ENCODE measurements at places on chromosomes 13 and 19. TPM values are rescaled to one million over a fixed set of nuclear protein-coding genes. Genes with fewer than 3 reads are reported as not detected.

Gene FXYD3
- total RNA-seq, result 1.1 TPM

Gene ZFR2
- total RNA-seq, result 1.4 TPM

Gene LRRC63
- 0.43 TPM for total RNA-seq

Gene SPACA4
- not detected for total RNA-seq

Gene KLF12
- 112 TPM for total RNA-seq

Gene OVOL3
- total RNA-seq, result not detected

Gene SHISA7
- total RNA-seq, result not detected

Gene RNF225
- 0.49 TPM for total RNA-seq

Gene C19orf81
- total RNA-seq, result 1.5 TPM

Gene ZNF14
- 19.4 TPM for total RNA-seq

Gene IZUMO2
- not detected for total RNA-seq

DNA sequence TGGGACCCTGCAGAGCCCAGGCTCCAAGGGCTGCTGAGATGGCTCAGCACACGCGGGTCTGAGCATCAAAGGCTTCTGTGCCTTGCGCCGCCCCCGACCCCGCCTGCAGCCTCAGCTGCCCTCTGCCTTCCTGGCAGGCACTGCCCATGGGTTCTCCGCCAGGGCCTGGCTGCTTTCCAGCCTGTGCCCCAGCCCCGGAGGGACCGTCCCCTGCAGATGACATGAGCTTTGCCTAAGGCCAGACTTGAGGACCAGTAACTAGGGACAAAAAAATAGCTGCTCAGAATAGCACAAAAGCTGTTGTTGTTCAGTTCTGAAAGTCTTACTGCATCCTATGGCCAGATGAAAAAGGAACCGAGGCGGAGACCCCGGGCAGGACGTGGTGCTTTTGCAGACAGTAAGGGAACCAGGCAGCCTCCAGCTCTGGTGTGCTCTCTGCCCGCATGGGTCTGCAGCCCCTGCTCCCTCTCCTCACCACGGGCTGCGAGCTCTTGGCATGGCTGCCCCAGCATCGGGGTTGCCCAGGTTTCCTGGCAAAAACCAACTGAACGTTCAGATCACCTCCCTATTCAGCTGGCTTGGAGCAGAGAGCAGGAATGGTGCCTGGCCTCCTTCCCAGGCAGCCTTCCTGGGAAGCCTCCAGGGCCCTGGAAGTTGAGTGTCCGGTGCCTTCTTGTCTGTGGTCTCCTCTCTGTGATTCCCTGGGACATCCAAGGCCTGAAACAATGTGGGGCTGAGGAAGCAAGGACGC is 12.5 kb upstream of the CFAP97D2 start:
- H3K4me3 ChIP-seq, result no peak overlapping the region
- H3K4me1 ChIP-seq, result peaks cover 19% of the 10 kb centered on the region
- no peak for DNase-seq
- H3K27me3 ChIP-seq, result no peaks in the 10 kb centered on the region
- H3K27ac ChIP-seq, result no peak overlapping the region
- H3K36me3 ChIP-seq, result no peaks in the 10 kb centered on the region

GRCh38 chr19:3005345-3005744 is 23.7 kb downstream of the TLE2 start:
- H3K27ac ChIP-seq, result no peak overlapping the region
- no peak for DNase-seq
- H3K27me3 ChIP-seq, result no peaks in the 10 kb centered on the region

DNA sequence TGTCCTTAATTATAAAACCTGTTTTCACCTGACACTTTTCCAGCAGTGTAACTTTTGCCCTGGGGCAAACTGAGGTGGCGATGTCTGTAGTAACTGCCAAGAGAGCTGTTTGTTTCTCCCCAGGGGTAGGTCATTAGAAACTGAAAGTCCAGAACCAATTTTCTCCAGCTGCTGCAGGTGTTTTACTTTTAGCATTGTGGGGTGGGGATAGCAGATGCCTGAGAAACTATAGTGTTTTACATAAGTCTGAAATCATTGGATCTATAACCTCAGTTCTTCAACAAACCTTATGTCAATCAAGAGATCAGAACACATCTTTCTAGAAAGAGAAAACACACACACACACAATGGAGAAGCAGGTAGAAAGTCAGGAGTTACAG is 92.7 kb downstream of the LHFPL6 start:
- no peak for DNase-seq
- no peaks in the 10 kb centered on the region for H3K4me1 ChIP-seq
- no peak overlapping the region for H3K4me3 ChIP-seq
- H3K27ac ChIP-seq, result no peak overlapping the region

DNA sequence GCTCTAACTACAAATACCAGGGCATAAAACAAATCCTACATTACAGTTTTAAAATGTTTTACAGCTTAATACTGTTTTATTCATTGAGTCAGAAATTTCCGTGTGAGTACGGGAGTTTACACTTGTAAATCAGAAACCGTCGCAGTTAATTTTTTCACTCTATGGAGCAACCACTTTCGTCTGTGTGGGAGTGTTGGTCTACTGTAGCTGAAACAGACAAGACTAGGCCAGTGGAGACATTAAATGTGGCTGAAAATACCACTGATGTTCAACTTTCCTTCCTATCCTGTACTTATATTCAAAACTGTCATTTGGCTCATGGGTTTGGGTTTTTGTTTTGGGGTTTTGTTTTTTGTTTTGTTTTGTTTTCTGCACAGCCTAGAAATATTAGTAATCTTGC is 268.7 kb downstream of the DCT start:
- H3K4me1 ChIP-seq, result no peaks in the 10 kb centered on the region
- H3K36me3 ChIP-seq, result no peaks in the 10 kb centered on the region
- DNase-seq, result no peak
- H3K27me3 ChIP-seq, result no peaks in the 10 kb centered on the region
- no peak overlapping the region for H3K27ac ChIP-seq

- peaks cover 2% of the 10 kb centered on the region for H3K4me1 ChIP-seq
- DNase-seq, result no peak
- no peaks in the 10 kb centered on the region for H3K27me3 ChIP-seq
- H3K4me3 ChIP-seq, result no peak overlapping the region
- peak overlapping the region; percentile 6 for H3K27ac ChIP-seq
- no peaks in the 10 kb centered on the region for H3K36me3 ChIP-seq
These were observed 7.2 kb downstream of the DOT1L start for GRCh38 chr19:2170987-2171348.

DNA sequence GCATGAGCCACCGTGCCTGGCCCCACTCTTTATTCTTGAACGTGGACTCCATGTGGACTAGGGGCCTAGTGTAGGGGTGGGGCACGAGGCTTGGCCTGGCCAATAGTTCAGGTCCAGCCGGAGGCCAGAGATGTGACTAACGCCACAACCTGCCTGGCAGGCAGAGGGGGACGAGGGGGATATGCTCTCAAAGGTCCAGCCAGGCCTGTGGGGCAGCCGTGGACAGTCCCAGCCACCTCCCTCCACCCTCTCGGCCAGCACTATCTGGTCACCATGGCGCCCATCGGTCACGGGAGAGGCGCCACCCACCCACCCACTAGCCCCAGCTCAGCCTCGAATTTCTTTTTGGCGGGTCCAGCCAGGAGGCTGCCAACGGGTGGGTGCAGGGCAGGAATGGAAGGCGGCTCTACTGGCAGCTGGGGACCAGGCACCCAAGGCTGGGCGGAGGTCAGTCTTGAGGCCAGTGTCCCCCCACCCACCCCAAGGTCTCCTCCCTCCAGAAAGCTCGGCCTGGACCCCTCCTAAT is 2.2 kb upstream of the CERS1 start:
- peaks cover 14% of the 10 kb centered on the region for H3K4me1 ChIP-seq
- no peak overlapping the region for H3K4me3 ChIP-seq
- no peak overlapping the region for H3K27ac ChIP-seq
- no peaks in the 10 kb centered on the region for H3K27me3 ChIP-seq

GRCh38 chr13:65368832-65369231 is 1861.3 kb downstream of the PCDH9 start:
- H3K27me3 ChIP-seq, result no peaks in the 10 kb centered on the region
- DNase-seq, result no peak
- no peaks in the 10 kb centered on the region for H3K36me3 ChIP-seq
- no peak overlapping the region for H3K27ac ChIP-seq
- no peak overlapping the region for H3K4me3 ChIP-seq
- no peaks in the 10 kb centered on the region for H3K4me1 ChIP-seq

DNA sequence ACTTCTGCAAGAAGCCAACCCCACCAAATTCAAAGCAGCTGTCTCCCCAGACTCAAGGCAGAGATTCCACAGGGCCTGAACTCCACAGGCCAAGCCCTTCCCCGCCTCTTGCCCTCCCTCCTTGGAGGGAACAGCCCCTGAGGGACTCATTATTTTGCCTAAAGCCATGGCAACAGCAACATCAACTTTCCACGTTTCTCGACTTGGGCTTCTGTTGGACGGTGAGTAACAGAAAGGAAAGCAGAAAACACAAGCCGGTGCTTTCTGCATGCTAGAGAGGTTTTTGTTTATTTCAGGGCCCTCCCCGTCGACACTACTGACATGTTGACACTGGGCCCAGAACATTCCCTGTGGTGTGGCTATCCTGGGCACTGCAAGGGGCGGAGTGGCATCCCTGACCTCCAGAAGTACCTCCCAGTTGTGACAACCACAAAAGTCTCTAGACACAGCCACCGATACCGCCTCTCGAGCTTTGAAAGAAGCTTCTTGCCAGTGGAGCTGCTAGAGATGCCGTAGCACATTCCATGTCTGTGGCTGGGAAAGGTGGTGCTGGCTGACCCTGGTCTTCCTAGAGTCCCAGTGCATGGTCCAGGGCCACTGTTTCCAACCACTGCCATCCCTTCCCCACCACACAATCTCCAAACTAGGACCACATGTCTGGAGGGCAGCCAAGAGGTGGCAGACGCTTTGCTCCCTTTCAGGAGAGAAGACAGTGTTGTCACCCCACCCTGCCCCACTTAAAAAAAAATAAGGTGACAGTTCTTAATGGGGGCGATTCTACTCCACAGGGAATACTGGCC is 12.8 kb downstream of the CAPS start:
- H3K27ac ChIP-seq, result no peak overlapping the region
- H3K4me1 ChIP-seq, result no peaks in the 10 kb centered on the region
- peaks cover 97% of the 10 kb centered on the region for H3K36me3 ChIP-seq

- H3K27me3 ChIP-seq, result no peaks in the 10 kb centered on the region
- no peaks in the 10 kb centered on the region for H3K4me1 ChIP-seq
- H3K36me3 ChIP-seq, result no peaks in the 10 kb centered on the region
- no peak overlapping the region for H3K4me3 ChIP-seq
- DNase-seq, result no peak
- no peak overlapping the region for H3K27ac ChIP-seq
These were observed 25.6 kb upstream of the CXCL17 start for GRCh38 chr19:42468273-42468796.

- H3K27ac ChIP-seq, result no peak overlapping the region
- no peaks in the 10 kb centered on the region for H3K4me1 ChIP-seq
- H3K4me3 ChIP-seq, result no peak overlapping the region
- no peak for DNase-seq
- H3K27me3 ChIP-seq, result no peaks in the 10 kb centered on the region
These were observed 1208.3 kb downstream of the PCDH9 start for GRCh38 chr13:66021846-66022245.

- H3K4me1 ChIP-seq, result no peaks in the 10 kb centered on the region
- DNase-seq, result no peak
- no peak overlapping the region for H3K4me3 ChIP-seq
- no peaks in the 10 kb centered on the region for H3K27me3 ChIP-seq
- no peaks in the 10 kb centered on the region for H3K36me3 ChIP-seq
- no peak overlapping the region for H3K27ac ChIP-seq
These were observed 96.2 kb downstream of the LHFPL6 start for GRCh38 chr13:39506559-39507390.

- H3K27me3 ChIP-seq, result no peaks in the 10 kb centered on the region
- no peak overlapping the region for H3K27ac ChIP-seq
- no peaks in the 10 kb centered on the region for H3K36me3 ChIP-seq
- H3K4me3 ChIP-seq, result no peak overlapping the region
- no peaks in the 10 kb centered on the region for H3K4me1 ChIP-seq
- DNase-seq, result no peak
These were observed 1856.1 kb downstream of the OLFM4 start for GRCh38 chr13:54884682-54885081.

GRCh38 chr13:76756451-76756850 is 129.8 kb downstream of the KCTD12 start:
- H3K27ac ChIP-seq, result no peak overlapping the region
- H3K27me3 ChIP-seq, result no peaks in the 10 kb centered on the region
- no peaks in the 10 kb centered on the region for H3K4me1 ChIP-seq
- no peak for DNase-seq
- H3K4me3 ChIP-seq, result no peak overlapping the region

- no peaks in the 10 kb centered on the region for H3K36me3 ChIP-seq
- no peak overlapping the region for H3K27ac ChIP-seq
- peaks cover 11% of the 10 kb centered on the region for H3K4me1 ChIP-seq
- no peak for DNase-seq
These were observed 9.2 kb upstream of the UBAC2 start for GRCh38 chr13:99191336-99191899.

DNA sequence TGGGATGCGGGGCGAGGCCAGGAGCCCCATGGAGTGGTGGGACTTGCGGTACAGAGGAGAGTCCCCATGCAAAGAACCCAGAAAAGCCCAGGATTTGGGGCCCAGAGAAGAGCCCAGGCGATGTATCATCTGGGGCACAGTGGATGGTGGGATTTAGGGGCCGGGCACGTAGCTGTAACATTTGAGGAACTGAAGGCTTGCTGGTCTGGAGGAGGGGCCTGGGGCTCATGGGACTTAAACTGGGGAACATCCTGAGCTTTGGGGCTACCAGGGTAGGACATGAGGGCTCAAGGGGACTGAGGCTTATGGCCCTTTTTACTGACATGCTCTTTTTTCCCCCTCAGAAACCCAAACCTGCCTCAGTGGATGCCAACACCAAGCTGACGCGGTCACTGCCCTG is 13.5 kb downstream of the MED25 start:
- H3K4me3 ChIP-seq, result no peak overlapping the region
- H3K27me3 ChIP-seq, result no peaks in the 10 kb centered on the region
- H3K27ac ChIP-seq, result no peak overlapping the region
- H3K36me3 ChIP-seq, result peaks cover 80% of the 10 kb centered on the region
- DNase-seq, result no peak

- H3K4me3 ChIP-seq, result no peak overlapping the region
- H3K4me1 ChIP-seq, result no peaks in the 10 kb centered on the region
- H3K27me3 ChIP-seq, result peaks cover 2% of the 10 kb centered on the region
- H3K27ac ChIP-seq, result no peak overlapping the region
- H3K36me3 ChIP-seq, result no peaks in the 10 kb centered on the region
These were observed 135.4 kb upstream of the GPR12 start for GRCh38 chr13:26895808-26896466.

DNA sequence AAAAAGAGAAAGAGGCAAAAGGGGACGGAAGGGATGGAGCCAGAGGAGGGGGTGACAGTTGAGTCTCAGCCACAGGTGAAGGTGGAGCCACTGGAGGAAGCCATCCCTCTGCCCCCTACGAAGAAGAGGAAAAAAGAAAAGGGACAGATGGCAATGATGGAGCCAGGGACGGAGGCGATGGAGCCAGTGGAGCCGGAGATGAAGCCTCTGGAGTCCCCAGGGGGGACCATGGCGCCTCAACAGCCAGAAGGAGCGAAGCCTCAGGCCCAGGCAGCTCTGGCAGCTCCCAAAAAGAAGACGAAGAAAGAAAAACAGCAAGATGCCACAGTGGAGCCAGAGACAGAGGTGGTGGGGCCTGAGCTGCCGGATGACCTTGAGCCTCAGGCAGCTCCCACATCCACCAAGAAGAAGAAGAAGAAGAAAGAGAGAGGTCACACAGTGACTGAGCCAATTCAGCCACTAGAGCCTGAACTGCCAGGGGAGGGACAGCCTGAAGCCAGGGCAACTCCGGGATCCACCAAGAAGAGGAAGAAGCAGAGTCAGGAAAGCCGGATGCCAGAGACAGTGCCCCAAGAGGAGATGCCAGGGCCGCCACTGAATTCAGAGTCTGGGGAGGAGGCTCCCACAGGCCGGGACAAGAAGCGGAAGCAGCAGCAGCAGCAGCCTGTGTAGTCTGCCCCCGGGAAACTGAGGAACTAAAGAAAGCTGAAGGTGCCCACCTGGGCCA is 2.5 kb downstream of the POLR1G start:
- H3K27ac ChIP-seq, result no peak overlapping the region
- H3K36me3 ChIP-seq, result peaks cover 10% of the 10 kb centered on the region
- H3K4me3 ChIP-seq, result no peak overlapping the region
- DNase-seq, result no peak
- H3K4me1 ChIP-seq, result peaks cover 3% of the 10 kb centered on the region
- no peaks in the 10 kb centered on the region for H3K27me3 ChIP-seq
